ENCODE measurements at places on chromosomes 1 and 21. TPM values are rescaled to one million over a fixed set of nuclear protein-coding genes. Genes with fewer than 3 reads are reported as not detected.

DNA sequence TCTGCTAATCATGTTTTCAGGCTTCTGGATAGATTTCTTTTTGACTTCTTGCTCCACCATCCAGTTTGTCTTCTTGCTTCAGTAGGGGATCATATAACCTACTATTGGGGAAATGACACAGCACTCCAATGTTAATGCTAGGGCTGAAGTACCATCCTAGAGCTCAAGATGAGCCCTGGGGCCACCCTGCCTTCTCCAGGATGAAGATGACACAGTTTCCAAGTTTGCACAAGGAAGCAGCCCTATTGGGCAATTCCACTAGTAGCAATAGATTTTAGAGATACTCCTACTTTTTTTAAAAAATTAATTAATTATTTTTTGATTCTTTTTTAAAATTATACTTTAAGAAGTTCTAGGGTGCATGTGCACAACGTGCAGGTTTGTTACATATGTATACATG lies 11.3 kb upstream of the KLF18 start:
- H3K36me3 ChIP-seq: no peaks in the 10 kb centered on the region
- H3K4me1 ChIP-seq: no peaks in the 10 kb centered on the region

DNA sequence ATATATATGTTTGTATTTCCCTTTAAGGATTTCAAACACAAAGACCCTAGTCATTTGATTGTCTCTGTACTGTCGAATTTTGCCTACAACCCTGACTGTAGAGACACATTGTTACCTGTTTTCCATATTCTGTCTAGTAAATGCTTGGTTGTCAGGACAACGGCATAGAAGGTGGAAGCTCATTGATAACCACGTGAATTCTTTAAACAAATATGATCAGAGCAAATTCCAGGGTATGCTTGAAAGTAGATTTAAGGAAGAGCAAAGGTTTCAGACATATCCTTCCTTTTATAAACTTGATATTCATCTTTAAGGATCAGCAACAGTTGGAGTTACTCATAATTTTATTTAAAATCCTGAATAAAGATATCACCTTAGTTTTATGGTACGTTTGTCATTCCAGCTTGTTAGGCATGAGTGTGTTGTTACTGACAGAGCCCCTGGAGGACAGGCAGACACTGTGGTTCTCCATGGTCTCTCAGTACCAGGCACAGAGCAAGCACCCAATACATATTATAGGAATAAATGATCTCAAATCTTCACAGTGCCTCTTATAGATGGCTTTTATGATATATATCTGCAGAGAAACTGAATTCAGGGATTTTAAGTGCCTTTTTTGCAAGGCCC lies 203.2 kb downstream of the FGGY start:
- DNase-seq: no peak
- peaks cover 19% of the 10 kb centered on the region for H3K4me1 ChIP-seq
- no peaks in the 10 kb centered on the region for H3K36me3 ChIP-seq

The PLEKHN1 gene
- total RNA-seq: 1.2 TPM

The OR2AK2 gene
- not detected for total RNA-seq

The LCE2C gene
- not detected for total RNA-seq

GRCh38 chr1:87052400-87052799 lies 138.0 kb downstream of the HS2ST1 start:
- no peaks in the 10 kb centered on the region for H3K36me3 ChIP-seq
- no peaks in the 10 kb centered on the region for H3K4me1 ChIP-seq
- DNase-seq: no peak
- H3K27me3 ChIP-seq: no peaks in the 10 kb centered on the region

GRCh38 chr1:192118881-192119405 lies 39.3 kb upstream of the RGS18 start:
- H3K36me3 ChIP-seq: no peaks in the 10 kb centered on the region
- H3K27me3 ChIP-seq: no peaks in the 10 kb centered on the region
- H3K27ac ChIP-seq: no peak overlapping the region
- no peak for DNase-seq
- no peaks in the 10 kb centered on the region for H3K4me1 ChIP-seq

- H3K27me3 ChIP-seq: no peaks in the 10 kb centered on the region
- no peak overlapping the region for H3K27ac ChIP-seq
- peaks cover 34% of the 10 kb centered on the region for H3K4me1 ChIP-seq
- H3K36me3 ChIP-seq: peaks cover 48% of the 10 kb centered on the region
- H3K4me3 ChIP-seq: no peak overlapping the region
- no peak for DNase-seq
Measured at GRCh38 chr1:40740039-40740996, 43.3 kb upstream of the KCNQ4 start.

DNA sequence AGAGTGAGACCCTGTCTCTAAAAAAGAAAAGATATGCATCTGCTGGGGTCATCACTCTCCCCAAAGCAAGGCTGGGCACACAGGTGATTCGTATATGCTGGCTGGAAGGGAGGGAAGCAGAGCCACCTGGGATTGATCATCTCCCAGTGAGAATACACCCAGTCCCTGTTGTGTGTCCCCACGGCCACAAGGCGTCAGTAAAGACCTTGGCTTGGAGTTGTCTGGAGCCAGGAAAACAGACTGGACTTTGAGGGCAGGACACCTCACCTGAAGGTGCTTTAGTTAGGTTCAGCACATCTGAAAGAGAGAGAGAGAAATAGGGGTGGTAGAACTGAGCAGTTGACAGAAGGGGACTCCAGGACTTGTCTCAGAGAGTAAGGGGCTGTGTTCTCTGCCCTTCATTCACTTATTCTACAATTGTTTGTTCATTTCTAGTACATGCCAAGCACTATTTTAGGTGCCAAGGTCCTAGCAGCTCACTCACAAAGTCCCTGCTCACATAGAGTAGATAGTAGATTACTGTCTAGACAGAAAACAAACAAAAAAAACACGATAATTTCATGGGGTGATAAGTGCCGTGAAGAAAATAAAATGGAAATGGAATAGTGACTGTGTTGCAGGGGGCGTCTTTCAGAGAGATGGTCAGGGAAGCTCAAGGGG lies 13.5 kb downstream of the CITED4 start:
- H3K27ac ChIP-seq: no peak overlapping the region
- no peak overlapping the region for H3K4me3 ChIP-seq
- no peaks in the 10 kb centered on the region for H3K36me3 ChIP-seq
- peaks cover 6% of the 10 kb centered on the region for H3K4me1 ChIP-seq
- DNase-seq: peak; percentile 61

GRCh38 chr21:38284216-38284615 lies 27.4 kb downstream of the KCNJ15 start:
- peaks cover 42% of the 10 kb centered on the region for H3K4me1 ChIP-seq
- no peak overlapping the region for H3K4me3 ChIP-seq
- no peak for DNase-seq
- H3K27me3 ChIP-seq: no peaks in the 10 kb centered on the region
- peak overlapping the region; percentile 48 for H3K27ac ChIP-seq

DNA sequence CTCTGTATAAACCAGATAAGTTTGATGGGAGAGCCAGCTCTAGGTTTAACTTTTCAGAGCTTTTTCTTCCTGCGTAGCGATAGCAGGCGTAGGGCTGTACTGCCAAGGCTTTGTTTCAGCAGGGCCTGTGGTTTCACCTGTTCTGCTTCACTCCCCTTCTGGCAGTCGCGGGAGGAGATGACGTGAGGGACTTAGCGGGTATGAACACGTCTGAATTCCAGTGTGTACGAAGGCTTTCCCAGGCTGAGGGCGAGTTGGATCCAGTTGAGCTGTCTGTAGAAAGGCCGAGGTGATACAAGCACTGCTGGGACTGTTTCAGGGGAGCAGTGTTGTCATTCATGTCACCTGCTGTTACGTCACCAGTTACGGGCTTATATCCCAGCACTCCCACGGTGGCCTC lies 21.2 kb downstream of the PEX14 start:
- H3K4me1 ChIP-seq: peaks cover 15% of the 10 kb centered on the region
- H3K4me3 ChIP-seq: no peak overlapping the region
- peaks cover 14% of the 10 kb centered on the region for H3K36me3 ChIP-seq
- DNase-seq: no peak

- H3K4me1 ChIP-seq: no peaks in the 10 kb centered on the region
- no peaks in the 10 kb centered on the region for H3K27me3 ChIP-seq
- H3K27ac ChIP-seq: no peak overlapping the region
Measured at GRCh38 chr1:215113776-215114153, 31.2 kb downstream of the KCNK2 start.

DNA sequence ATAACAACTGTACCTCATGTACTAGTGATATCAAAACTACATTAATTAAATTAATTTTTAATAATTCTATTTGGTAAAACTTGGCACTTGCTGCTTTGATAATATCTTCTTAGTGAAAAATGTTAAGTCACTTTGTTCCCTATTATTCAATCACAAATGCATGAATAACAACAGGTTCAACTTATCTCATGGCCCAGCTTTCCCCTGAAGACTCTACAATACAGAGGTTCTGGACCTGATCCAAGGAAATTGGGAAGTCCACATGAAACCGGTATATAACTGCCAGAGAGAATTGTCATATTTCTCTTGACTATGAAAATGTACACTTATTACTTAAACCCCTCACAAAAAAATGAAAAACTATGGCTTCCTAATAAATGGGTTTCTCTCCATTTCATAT lies 33.9 kb upstream of the PTPRC start:
- H3K4me3 ChIP-seq: no peak overlapping the region
- H3K4me1 ChIP-seq: no peaks in the 10 kb centered on the region
- H3K27me3 ChIP-seq: no peaks in the 10 kb centered on the region
- no peaks in the 10 kb centered on the region for H3K36me3 ChIP-seq

The SUSD4 gene
- total RNA-seq: 3.7 TPM

The LDLRAD2 gene
- 0.32 TPM for total RNA-seq

GRCh38 chr1:227946624-227947385 lies 927 bp downstream of the WNT9A start:
- H3K36me3 ChIP-seq: no peaks in the 10 kb centered on the region
- H3K4me1 ChIP-seq: peaks cover 37% of the 10 kb centered on the region
- H3K27ac ChIP-seq: peak overlapping the region; percentile 73
- peaks cover 19% of the 10 kb centered on the region for H3K27me3 ChIP-seq

DNA sequence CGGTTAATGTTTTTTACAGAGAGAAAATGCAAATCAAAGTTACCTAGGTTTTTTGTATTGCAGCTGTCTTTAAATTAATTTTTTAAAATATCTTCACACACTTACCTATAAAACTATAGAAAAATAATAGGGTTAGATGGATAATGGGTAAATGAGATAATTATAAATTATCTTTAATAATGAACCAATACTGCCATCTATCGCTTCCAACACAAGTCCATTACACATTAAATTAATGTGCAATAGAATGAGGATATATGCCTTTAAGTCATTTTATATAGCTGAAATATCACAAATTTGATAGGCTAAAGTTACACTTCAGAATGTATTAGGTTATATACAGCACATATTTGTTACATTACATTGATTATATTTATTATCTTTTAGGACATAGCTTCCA lies 2212.8 kb downstream of the MRPL39 start:
- H3K4me3 ChIP-seq: no peak overlapping the region
- no peaks in the 10 kb centered on the region for H3K36me3 ChIP-seq
- H3K27ac ChIP-seq: no peak overlapping the region
- no peaks in the 10 kb centered on the region for H3K4me1 ChIP-seq
